Mesenchymal stem cell (in vitro differentiated cells and primary cell): ENCODE measurements at places on chromosomes 11 and 22.

DNA sequence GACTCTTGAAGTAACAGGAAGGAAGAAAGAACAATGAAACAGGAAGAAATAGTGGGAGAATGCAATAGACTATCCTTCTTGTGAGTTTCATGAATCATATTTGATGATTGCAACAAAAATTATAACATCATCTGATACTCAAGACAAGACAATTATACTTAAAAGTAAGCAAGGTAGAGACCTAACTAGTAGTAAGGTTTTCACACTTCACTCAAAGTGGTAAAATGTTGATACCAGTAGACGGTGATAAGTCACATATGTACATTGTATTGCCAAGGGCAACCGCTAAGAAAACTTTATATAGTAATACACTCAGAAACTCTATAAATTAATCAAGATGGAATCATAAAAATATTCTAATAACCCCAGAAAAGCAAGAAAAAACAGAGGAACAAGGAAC, 107.8 kb downstream of the CYP2R1 start:
- DNase-seq: no peak

GRCh38 chr22:49935561-49935960, 17.1 kb downstream of the CRELD2 start:
- DNase-seq: no peak

GRCh38 chr22:28977060-28977459, 84.6 kb downstream of the C22orf31 start:
- peak; percentile 22 for DNase-seq

- no peak for DNase-seq
These were observed 1228.6 kb downstream of the LRRC4C start for GRCh38 chr11:40230821-40231220.

GRCh38 chr11:93287434-93287833, 43.1 kb upstream of the DEUP1 start:
- DNase-seq: no peak

GRCh38 chr11:92663539-92663938, 305.9 kb upstream of the MTNR1B start:
- no peak for DNase-seq

- DNase-seq: no peak
These were observed 1.4 kb downstream of the PRR14L start for GRCh38 chr22:31748490-31748889.

DNA sequence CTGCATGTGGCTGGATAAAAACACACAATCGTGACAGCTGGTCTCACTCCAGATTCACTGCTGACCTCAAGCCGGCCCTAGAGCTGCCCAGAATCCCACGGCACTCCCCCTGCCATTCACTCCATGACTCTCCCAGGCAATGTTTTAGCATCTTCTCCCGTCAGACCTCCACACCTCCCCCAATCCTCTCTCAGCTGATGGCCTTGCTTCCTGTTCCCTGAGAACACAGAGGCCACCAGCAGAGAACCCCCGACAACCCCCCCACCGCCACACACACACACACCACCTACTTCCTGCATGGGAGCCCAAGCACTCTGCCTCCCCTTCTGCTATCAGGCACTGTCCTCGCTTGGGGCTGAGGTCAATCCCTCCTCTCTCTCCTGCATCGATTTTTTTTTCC, 9.3 kb downstream of the TNKS1BP1 start:
- DNase-seq: peak; percentile 87

DNA sequence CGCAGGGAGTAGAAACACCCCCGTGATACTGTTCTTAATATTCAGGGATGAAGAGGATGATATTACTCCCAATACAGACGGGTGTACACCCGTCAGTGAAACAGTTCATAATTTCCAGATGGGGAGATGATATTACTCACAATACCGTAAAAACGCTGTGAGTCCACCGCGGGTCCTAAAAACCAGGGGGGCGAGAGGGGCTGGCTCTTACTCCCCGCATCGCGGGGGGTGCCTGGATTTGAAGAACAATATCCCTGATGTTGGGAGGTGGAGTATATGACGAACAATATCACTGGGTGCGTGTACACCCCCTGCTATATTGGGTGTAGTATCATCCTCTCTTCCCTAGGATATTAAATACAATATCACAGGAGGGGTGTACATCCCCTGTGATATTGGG, 20.5 kb upstream of the APOL5 start:
- no peak for DNase-seq

- DNase-seq: peak; percentile 77
These were observed 2.8 kb downstream of the RIC8A start for GRCh38 chr11:210122-210802.

GRCh38 chr11:73359341-73359740, 16.9 kb upstream of the RELT start:
- no peak for DNase-seq

DNA sequence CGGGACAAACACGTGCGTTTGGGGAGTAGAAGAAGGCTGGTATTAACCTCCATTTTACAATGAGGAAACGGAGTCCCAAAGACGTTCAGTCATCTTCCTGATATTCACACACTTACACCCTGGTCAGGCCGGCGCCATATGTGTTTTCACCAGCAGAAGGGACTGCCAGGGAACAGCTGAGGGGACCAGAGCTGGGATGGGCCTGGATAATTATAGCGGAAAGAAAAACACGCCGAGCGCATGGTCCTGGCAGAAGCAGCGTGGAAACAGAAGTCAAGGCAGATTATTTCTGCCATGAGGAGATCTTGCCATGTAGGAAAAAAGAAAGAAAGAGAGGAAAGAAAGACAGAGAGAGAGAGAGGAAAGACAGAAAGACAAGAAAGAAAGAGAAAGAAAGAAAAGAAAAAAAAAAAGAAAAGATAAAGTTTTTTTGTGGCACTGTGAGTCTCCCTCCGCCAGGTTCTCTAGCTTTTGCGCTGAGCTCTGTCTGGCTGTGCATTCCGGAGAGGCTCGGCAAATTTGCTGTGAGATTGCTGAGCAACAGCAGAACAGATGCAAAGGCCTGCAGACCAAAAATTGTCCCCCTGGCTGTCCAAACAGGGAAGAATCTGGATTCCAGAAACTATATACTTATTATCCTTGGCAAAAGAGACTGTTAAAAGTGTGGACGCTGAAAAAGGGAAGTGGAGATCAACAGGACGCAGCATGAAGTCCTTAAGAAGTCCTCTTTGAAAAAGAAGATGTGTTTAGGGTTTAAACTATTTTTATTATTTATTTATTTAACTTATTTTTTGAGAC, 1.3 kb upstream of the UCP2 start:
- no peak for DNase-seq

DNA sequence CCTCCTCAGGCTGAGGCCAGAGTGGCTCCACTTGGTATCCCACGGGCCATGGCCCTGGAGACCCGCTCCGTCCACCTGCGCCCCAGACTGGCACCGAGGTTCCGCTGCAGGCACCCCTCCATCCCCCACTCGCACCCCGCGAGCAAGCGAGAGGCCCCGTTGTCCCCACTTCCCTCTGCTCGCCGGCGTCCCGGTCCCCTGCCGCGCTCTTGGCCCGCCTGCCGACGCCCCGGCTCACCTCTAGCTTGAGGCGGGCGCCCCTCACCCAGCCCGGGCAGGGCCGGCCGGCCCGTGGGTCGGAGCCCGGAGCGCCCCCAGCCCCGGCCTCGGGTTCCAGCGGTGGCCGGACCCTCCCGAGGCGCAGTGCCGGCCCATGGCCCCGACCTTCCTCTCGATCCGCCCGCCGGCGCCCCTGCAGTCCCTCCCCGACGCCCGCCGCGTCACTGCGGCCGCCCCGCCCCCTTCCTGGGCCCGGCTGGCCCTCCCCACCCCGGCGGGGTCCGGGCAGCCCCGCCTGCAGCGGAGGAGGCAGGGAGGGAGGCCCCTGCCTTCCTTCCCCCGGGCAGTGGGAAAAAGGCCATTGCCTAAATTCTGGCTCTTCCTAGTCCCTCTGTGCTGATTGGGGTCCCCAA, at the start of gene PITPNM1:
TSS of gene PITPNM1 (minus strand) at position 414 of the 632 bp plus-strand sequence. CDS start 1,183 bp downstream, outside the sequence.
- DNase-seq: peak; percentile 68

GRCh38 chr11:78011301-78011700, 11.8 kb downstream of the KCTD14 start:
- no peak for DNase-seq

- DNase-seq: no peak
These were observed 103.6 kb downstream of the TRIM29 start for GRCh38 chr11:120034176-120034875.

DNA sequence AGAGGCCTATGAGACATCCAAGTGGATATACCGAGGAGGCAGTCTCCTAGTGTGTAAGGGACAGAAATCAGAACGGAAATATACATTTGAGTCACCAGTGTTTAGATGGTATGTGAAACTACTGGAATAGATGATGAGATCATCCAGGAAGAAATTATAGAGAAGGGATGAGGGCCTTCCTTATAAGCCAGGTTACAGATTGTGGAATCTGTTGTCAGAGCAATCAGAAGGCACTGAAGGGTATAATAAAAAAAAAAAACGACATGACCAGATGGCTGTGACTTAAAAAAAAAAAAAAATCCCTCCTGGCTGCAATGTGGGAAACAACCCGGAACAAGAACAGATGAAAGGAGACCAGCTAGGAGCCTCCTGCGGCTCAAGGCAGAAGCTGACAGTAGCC, 2.7 kb downstream of the MAJIN start:
- DNase-seq: peak; percentile 70

DNA sequence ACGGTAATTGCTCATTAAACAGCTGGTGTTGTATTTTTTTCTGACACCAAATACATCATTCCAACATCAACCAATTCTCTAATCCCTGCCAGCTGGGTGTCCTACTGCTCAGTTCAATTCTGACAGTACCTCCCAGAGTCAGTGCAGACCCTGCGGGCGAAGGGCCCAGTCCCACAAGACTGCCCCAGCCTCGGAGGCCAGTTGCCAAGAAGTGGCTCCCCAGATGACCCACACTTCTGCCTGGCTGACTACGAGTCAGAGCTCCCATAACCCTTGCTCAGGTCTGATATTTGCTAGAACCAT, 147.2 kb downstream of the CTTN start:
- no peak for DNase-seq

- no peak for DNase-seq
These were observed 3.5 kb upstream of the EEF1G start for GRCh38 chr11:62577046-62577714.

- no peak for DNase-seq
These were observed 20.3 kb upstream of the PARVA start for GRCh38 chr11:12356944-12357655.

GRCh38 chr22:36728505-36728904, 25.0 kb upstream of the CACNG2 start:
- no peak for DNase-seq

DNA sequence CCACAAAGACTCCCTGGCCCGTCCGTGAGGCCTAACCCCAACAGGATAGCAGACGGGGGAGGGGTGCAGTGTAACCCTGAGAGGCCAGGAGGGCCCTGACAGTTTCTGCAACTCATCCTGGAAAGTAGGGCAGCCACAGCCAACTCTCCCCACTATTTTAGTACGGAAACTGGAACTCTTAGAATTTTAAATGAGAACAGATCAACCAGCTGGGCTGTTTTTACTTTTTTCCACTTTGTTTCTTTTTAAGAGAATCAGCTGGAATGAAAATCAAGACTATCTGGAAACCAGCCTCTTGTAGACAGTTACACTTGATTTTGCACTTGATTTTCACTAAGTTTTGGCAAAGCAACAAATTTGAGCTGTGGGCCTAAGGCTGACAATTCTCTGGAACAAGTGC, 42.7 kb upstream of the NRIP3 start:
- no peak for DNase-seq

DNA sequence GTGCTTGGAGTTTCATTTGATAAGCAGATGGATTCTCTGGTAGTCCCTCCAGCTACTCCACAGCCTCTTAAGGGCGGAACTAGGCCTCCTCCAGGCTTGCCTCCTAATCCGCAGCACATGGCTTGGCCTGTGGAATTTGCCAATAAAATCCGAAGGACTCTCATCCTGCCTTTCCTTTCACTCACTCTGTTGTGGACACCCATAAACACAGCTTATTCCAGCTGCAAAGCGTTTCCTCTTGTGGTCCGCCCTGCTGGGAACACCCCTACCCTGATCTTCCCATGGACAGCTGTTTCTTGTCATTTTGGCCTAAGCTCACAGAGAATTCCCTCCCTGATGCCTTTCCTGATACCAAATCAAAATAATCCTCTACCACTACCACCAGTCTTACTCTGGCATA, 546.2 kb downstream of the NTM start:
- peak; percentile 72 for DNase-seq

DNA sequence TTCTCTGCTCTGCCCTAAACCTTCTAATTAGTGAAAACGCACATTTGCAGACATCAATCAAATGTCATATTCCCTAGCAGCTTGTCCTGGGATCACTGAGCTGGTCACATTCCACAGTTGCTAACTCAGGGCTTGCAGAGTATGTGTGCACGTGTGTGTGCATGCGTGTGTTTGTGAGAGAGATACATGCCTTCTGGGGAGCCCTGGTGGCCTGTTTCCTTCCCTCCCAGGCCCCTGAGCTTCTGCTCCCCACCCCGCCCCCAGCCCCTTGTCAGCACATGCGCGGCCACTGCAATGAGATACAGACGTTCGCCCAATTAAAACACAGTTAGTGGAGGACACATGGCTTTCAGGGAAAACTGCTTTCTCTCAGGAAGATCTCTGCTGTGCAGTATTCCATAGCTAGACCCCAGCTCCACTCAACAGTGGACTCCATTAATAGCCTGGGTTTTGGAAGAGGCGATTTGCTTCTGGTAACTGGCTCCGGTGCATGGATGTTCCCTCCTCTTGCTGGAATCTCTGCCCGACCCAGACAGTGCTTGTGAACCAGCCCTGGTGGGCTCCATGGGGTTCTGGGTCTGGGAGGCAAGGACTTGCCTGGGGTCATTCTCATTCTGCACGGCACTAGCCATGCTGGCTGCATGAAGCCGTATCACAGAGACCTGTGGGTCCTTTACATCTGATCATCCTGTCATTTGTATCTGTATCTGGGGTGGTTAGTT, 17.7 kb downstream of the LRP5 start:
- DNase-seq: no peak

GRCh38 chr11:120335556-120335907, 681 bp upstream of the ARHGEF12 start:
- DNase-seq: no peak

DNA sequence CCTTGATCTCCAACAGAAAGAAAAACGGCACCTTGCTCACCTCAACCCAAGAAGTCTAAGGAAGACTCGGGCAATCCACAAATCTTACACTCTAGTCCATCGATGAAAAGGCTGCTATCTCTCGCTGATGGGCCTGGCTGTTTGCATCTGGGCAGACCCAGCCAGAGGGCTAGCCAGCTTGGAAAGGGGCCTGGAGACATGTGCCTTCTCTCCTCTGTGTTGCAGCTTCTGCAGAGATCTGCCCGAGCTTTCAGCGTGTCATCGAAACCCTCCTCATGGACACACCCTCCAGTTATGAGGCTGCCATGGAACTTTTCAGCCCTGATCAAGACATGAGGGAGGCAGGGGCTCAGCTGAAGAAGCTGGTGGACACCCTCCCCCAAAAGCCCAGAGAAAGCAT, 3.2 kb downstream of the SCGB1A1 start:
- no peak for DNase-seq

DNA sequence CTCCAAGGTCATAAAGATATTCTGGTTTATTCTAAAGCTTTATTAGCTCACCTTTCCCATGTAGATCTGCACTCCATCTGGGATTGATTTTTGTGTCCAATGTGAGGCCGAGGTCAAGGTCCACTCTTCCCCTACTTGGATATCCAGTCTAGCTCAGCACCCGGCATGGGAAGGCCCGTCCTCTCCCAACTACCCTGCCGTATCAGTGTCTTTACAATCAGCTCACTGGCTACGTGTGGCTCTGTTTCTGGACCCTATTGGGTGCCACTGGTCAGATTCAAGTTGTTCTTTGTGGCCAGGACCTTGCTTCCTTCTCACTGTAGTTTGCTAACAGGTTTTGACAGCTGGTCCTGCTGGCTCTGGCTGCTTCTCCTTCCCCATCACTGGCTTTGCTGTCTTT, 30.9 kb downstream of the KCNQ1OT1 start:
- DNase-seq: no peak

- no peak for DNase-seq
These were observed 256.0 kb upstream of the SESN3 start for GRCh38 chr11:95486979-95487378.
